ENCODE measurements at places on chromosomes 2 and 18. TPM values are rescaled to one million over a fixed set of nuclear protein-coding genes. Genes with fewer than 3 reads are reported as not detected.

Gene BCL11A
- not detected for total RNA-seq

Gene CDKL4
- 0.22 TPM for total RNA-seq

Gene NCL
- 132 TPM for total RNA-seq

Gene TMEM178A
- total RNA-seq = 4.2 TPM

Gene SLC30A3
- total RNA-seq = not detected

DNA sequence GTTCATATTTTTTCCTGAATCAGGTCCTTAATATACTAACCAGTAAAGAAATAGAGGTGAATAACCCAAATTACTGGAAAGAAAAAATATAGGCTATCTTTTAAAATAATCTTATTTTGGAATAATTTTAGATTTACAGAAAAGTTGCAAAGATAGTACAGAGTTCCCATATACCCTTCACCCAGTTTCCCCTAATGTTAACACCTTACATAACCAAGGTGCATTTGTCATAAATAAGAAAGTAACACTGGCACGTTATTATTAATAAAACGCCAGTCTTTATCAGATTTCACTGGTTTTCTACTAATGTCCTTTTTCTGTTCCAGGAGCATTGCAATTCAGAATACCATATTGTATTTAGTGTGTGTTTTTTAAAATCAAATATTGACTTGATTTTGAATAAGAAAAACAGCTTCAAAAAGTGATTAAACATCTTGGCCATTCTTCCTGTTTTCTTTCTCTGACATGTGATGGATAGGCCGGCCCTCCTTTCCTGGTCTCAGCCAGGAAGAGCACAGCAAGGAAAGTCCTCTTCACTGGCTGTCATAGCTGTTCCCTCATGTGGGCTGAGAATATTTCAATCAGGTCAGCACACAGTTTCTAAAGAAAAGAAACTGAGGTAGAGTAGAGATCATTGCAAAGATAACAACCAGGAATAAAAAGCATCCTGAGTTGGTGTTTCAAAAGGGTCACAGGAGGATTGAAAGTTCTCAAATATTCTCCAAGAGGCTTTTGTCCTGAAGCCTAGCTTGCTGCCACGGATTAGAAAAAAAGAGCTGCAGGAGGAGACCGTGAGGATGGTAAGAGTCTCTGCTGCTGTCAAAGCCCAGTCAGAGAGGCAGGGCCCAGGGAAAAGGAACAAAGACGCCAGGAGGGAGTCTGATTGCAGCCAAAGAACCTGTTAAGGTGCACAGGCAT is 79.3 kb upstream of the ARL5A start:
- no peak for DNase-seq

DNA sequence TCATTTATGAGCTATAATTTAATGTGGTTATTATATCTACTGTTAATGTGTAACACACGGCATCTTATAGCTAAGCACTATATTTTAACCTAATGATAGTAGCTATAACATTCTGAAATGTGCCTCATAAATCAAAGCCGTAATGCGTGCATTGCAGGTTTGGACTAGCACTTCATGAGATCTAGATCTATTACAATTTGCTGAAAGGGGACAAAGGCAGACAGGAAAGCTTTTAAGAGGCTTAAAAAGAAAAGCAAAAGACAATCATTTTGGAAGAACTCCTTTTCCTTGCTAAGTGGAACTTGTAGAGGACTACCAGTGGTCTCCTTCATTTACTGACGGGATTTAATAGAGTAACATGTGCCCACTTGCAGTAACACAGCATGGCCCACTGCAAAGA is 213.1 kb downstream of the NBAS start:
- DNase-seq = no peak

DNA sequence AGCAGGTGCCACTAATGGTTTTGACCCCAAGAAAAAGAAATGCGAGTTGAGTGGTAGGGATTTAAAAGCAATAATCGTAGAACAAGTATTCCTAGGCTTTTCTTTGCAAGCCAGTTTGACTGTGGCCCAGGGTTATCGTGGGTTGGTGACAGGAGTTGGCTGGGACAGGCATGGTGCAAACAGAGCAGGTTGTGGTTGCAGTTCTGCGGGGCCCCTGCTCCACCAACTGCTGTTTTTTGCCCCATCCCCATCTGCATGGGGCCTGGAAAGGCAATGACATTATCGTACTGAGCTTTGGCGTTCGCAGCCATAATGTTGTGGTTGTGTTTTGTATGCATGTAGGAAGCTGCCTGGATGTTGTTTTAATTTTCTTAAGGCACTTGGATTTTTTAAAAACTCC is 274.0 kb downstream of the TSN start:
- no peak for DNase-seq

DNA sequence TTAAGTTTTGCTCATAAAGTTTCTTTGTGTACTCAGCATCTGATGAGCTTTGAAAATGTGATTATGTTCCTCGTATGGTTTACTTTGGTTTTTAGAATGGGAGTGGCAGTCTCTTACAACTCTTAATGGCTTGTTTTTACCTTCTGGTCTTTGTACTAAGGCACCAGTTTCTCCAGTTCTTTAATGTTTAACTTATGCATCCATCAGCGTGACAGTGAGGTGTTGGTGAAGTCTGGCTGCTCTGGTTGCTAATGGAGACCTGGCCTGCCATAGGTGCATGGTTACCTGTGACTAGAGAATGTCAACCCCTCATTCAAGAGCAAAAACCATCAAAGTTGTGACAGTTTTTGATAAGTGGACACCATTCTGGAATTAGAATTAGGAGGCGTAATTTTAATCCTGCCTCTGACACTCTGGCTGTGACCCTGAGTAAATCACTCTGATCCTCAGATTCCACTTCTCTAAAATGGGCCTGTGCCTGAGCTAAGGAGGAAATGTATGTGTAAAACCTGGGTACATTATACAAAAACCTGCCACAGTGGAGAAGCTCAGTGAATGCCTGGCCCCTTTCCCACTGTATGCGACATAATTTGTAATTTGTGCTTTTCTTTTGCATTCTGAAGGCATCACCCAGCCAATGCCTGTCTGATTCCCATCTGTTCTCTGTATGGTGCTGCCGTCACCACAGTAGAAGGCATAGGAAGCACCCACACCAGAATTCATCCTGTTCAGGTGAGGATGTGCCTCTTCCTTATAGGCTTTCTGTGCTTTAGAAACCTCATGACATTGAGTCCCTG is 11.2 kb downstream of the AOX1 start:
- DNase-seq = no peak

GRCh38 chr2:9703701-9704221 is 73.0 kb upstream of the YWHAQ start:
- DNase-seq = peak; percentile 23

- DNase-seq = no peak
These were observed 332.4 kb upstream of the KYNU start for GRCh38 chr2:142545036-142545435.

DNA sequence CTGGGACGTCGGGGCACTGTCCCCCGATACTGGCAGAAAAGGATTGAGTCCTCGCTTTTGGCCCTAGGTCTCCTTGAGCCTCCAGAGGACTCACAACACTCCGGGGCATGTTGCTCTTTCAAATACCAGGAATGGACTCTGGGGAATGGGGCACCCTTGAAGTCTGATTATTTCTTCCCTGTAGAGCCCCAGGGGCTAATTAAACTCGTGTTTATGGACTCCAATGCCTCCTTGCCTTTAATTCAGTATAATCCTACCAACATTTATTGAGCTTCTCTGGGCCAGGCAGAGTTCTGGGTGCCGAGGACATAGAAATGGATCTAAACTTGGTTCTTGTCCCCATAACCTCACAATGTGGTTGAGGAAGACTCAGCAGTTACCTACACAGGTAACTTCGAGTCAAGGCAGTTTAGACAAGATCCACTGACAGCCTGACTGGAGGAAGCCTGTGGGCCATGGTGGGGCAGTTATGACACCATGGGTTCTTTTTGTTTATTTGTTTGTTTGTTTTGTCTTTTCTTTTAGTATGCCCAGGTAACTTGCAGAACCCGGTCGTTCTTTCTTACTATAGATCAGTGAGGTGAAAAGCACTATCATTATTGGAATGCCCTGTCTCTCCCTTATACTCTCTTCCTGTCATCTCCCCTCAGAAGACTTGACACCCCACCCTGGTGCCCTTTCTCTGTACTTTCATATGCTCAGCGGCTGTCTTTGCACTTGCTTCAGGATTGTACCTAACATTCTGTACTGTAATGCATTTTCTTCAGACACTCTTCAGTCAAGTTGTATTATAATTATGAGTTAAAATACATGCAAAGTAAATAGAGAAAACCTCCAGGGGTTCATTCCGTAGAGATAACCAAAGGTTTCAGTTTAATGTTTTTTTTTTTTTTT is 3.2 kb downstream of the CFLAR start:
- DNase-seq = no peak

DNA sequence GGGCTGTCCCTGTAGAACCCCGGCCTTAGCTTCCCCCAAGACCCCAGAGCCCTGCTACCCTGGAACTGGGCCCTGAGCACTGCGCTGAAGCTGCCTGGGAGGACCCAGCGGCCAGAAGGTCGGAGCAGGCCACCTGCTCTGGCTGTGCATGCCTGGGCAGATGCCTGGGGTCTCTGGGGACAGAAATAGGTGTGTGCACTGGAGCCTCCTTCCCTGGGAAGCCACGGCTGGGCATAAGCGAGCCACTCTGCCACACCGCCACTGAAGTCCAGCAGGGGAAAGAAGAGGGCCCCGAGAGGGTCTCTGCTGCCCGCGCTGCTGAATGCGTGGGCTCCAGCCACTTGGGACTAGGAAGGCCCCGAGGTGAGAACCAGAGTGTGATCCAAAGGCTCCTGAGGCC is 6.7 kb downstream of the GBX2 start:
- DNase-seq = no peak

GRCh38 chr2:75476761-75477160 is 84.0 kb downstream of the EVA1A start:
- DNase-seq = no peak

DNA sequence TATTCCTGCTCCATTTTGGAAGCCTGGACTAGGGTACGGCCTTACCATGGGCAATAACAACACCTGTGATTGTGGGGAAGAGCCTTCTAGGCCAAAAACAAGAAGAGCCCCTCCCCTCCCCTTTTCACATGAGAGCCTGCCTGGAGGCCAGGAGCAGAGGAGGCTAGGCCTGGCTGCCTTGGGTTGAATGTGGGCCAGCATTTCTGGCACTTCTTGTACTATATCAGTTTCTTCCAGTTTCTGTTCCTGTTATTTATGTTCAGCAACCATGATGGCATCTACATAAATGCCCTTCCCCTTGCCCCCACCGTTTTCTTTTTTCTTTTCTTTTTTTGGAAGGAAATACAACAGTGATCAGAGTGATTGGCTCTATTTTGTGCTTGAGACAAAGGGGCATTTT is 58.4 kb downstream of the KCTD18 start:
- DNase-seq = no peak

DNA sequence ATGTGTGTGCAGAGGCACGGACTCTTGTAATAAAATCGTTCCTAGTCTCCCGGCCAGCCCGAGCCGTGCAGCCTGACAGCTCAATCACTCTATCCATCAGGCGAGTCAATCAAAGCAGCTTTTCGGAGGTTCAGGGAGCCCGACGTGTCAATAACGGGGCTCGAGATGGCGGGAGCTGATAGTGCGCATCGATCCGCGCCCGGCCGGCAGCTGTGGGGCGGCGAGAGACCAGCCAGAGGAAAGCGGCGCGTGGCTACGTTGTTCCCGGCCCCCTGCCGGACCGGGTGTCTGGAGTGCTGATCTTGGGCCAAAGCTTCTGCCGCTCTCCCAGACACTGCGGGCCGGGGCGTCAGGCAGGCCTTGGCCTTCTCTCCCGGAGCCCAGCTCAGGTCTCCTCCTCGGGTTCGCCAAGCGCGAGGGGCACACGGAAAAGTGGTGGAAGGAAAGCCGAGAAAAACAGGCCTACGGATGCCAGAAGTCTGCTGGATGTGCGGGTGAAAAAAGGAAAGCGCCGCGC is 2.4 kb downstream of the EN1 start:
- DNase-seq = no peak

DNA sequence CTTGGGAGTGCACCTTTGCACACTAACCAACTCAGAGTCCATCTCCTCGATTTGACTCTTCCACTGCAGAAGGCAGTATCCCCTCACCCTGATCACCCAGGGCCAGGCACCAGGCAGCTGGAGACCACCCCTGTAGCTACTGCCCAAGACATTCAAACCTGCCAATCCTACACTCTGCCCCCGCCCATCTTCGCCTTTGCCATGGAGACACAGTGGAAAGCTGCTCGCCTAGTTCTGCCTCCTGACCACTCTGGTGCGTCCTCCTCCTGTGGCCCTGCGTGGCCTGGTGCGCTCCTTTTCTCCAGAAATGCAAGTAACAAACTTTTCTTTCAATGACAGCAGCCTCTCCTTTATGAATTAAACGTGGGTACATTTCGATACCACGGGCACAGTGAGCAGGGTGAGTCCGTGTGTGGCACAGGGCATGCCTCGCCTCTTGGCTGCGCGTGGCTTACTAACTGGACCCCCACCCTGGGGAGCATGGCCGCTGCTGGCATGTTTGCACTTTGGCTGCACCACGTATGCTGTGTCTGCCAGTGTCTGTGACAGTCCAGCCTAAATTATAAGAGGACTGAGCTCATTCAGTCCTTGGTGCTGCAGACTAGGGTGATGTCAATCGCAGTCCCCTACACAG is 47.6 kb downstream of the LONRF2 start:
- no peak for DNase-seq

- no peak for DNase-seq
These were observed 69.9 kb downstream of the PMS1 start for GRCh38 chr2:189854187-189854586.

DNA sequence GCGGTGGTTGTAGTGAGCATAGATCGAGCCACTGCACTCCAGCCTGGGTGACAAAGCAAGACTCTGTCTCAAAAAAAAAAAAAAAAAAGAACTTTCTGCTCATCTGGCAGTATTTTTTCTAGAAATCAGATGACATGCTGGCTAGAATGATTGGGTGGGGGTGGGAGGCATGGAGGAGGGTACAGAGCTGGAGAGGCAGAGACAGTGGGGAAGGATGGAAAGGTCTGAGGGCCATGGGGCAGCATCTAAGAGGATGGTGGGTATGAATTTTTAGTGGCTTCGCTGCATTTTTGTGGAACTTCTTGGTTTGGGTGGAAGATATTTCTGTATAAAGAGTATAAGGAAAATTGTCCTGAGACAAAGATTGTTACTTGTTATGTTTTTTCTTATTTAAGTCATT is 23.3 kb downstream of the ARMC9 start:
- no peak for DNase-seq

DNA sequence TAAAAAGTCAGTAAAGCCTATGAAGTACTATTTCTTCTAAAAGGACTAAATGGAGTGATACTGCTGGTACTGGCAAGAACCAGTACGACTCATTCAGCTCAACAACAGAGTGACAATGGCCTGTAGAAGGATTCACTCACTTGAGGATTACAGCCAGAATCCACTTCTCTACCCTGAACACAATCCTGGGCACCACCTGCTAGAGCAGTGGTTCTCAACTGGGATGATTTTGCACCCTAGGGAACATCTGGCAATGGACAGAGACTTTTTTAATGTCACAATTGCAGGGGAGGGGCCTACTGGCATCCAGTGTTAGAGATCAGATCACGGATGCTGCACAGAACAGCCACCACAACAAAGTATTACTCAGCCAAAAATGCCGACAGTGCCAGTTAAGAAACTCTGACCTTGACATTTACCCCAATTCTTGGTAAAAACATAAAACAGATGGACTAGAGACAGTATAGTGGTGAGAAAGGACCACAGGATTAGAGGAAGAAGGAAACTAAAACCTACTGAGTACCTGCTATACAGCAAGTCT is 5.0 kb downstream of the SPIRE1 start:
- DNase-seq = no peak

- DNase-seq = no peak
These were observed 44.6 kb downstream of the B3GNT2 start for GRCh38 chr2:62240546-62240945.

- no peak for DNase-seq
These were observed 11.1 kb downstream of the CAVIN2 start for GRCh38 chr2:191835539-191836350.
